Peyer's patch (tissue), 4 donors: ENCODE measurements at places on chromosomes 13 and 19. TPM values are rescaled to one million over a fixed set of nuclear protein-coding genes. Genes with fewer than 3 reads are reported as not detected.

- no peaks in the 10 kb centered on the region for H3K27me3 ChIP-seq
- H3K27ac ChIP-seq = peak overlapping the region; percentile 8
- H3K4me1 ChIP-seq = no peaks in the 10 kb centered on the region
- DNase-seq = no peak
- H3K4me3 ChIP-seq = no peak overlapping the region
Measured at GRCh38 chr19:51127032-51127431, 2.3 kb downstream of the SIGLEC9 start.

DNA sequence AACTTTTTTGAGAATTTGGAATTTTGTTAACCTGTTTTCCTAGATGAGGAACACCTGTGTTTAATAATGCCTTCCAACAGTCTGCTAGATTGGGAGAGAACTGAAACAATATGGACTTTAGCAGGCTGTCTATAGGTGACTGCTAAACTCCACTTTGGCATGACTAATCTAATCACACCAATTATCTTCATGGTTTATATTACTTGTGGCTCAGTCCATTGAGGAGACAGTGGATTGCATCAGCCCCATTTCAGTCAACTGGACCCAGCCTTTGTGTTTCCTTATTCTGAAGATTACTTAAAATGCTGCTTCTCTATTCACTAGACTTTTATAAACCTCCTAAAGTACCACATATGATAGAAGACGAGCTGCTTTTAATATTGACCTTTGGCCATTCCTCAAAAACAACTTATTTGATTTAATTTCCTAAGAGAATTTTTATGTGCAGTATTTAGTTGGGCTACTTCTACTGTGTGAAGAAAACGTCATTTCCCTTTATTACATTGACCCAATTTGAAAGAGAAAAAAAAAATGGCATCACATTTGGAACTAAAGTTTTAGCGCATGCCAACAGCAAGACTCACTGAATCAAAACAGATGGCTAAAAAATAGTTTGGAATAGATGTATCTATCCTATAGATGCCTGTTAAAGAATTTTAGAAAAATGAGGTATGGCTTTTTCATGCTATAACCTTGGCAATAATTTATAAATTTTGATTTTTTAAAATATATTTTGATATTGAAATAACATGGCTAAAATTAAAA, 295.8 kb downstream of the NDFIP2 start:
- no peak for DNase-seq
- H3K36me3 ChIP-seq = no peaks in the 10 kb centered on the region
- H3K27ac ChIP-seq = no peak overlapping the region
- H3K4me3 ChIP-seq = no peak overlapping the region
- no peaks in the 10 kb centered on the region for H3K27me3 ChIP-seq

GRCh38 chr13:108657519-108657918, 28.1 kb downstream of the MYO16 start:
- no peaks in the 10 kb centered on the region for H3K4me1 ChIP-seq
- no peak overlapping the region for H3K27ac ChIP-seq
- H3K36me3 ChIP-seq = no peaks in the 10 kb centered on the region
- H3K27me3 ChIP-seq = no peaks in the 10 kb centered on the region

GRCh38 chr13:99307648-99308339, 595 bp upstream of the GPR183 start:
- H3K27me3 ChIP-seq = no peaks in the 10 kb centered on the region
- H3K27ac ChIP-seq = peak overlapping the region; percentile 59
- no peak overlapping the region for H3K4me3 ChIP-seq
- H3K4me1 ChIP-seq = no peaks in the 10 kb centered on the region
- H3K36me3 ChIP-seq = no peaks in the 10 kb centered on the region

GRCh38 chr13:98050041-98050466, 92.8 kb upstream of the FARP1 start:
- no peaks in the 10 kb centered on the region for H3K36me3 ChIP-seq
- no peak for DNase-seq
- H3K27ac ChIP-seq = no peak overlapping the region

DNA sequence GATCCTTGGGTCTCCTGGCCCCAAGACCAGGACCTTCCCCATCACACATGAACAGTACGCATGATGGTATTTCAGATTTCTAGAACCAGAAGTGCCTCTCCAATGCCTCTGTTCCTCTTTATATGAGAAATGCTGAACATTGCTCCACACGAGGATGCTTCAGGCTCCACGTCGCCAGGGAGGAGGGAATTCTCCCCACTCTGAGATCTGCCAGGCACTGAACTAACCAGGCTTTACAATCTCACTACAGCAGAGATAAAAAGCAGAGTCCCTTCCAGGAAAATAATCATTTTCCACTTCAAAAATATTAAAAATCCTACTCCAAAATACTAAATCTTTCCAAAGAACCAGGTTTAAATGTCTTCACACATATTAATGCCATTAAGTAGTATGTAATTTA, 10.4 kb downstream of the DOCK9 start:
- no peak overlapping the region for H3K27ac ChIP-seq
- H3K4me1 ChIP-seq = no peaks in the 10 kb centered on the region
- H3K4me3 ChIP-seq = no peak overlapping the region

DNA sequence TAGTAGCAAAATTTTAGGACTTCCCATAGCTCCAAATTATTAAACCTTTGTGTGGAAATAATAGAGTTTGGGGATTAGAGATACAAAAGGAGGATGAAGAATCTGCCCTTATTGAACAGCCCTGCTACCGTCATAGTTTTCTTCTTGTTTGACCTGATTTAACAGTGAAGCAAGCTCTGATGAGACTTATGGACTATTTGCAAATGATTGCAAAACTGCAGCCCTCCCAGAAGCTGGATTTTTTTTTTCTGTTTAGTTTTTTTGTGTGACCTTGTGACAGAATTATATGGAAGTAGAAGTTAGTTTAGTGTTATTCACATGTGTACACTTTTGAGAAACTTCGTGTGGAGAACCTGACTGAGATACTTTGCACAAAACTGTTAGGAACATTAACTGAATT, 267.8 kb downstream of the KCNRG start:
- no peak overlapping the region for H3K4me3 ChIP-seq
- H3K27ac ChIP-seq = no peak overlapping the region
- no peaks in the 10 kb centered on the region for H3K4me1 ChIP-seq

GRCh38 chr13:71643448-71643860, 223.6 kb downstream of the DACH1 start:
- H3K4me3 ChIP-seq = no peak overlapping the region
- no peak for DNase-seq
- H3K27ac ChIP-seq = no peak overlapping the region

GRCh38 chr13:49217962-49218492, 2.1 kb upstream of the MLNR start:
- DNase-seq = no peak
- no peak overlapping the region for H3K4me3 ChIP-seq
- no peak overlapping the region for H3K27ac ChIP-seq
- H3K27me3 ChIP-seq = no peaks in the 10 kb centered on the region

BBC3 gene
- total RNA-seq = 6.6 TPM

IZUMO4 gene
- 5.2 TPM for total RNA-seq

KASH5 gene
- not detected for total RNA-seq

ZNF415 gene
- 2.9 TPM for total RNA-seq

ZNF709 gene
- 3.7 TPM for total RNA-seq

DCT gene
- total RNA-seq = not detected
